Psoas muscle (tissue), 8 donors: ENCODE measurements at places on chromosomes 1 and 21. TPM values are rescaled to one million over a fixed set of nuclear protein-coding genes. Genes with fewer than 3 reads are reported as not detected.

The NMNAT1 gene
- total RNA-seq, result 13.0 TPM

The GPR89B gene
- 4.6 TPM for total RNA-seq

The FAM72C gene
- total RNA-seq, result not detected

- no peak for DNase-seq
Observed at GRCh38 chr1:119703666-119704450, 7.9 kb upstream of the PHGDH start.

DNA sequence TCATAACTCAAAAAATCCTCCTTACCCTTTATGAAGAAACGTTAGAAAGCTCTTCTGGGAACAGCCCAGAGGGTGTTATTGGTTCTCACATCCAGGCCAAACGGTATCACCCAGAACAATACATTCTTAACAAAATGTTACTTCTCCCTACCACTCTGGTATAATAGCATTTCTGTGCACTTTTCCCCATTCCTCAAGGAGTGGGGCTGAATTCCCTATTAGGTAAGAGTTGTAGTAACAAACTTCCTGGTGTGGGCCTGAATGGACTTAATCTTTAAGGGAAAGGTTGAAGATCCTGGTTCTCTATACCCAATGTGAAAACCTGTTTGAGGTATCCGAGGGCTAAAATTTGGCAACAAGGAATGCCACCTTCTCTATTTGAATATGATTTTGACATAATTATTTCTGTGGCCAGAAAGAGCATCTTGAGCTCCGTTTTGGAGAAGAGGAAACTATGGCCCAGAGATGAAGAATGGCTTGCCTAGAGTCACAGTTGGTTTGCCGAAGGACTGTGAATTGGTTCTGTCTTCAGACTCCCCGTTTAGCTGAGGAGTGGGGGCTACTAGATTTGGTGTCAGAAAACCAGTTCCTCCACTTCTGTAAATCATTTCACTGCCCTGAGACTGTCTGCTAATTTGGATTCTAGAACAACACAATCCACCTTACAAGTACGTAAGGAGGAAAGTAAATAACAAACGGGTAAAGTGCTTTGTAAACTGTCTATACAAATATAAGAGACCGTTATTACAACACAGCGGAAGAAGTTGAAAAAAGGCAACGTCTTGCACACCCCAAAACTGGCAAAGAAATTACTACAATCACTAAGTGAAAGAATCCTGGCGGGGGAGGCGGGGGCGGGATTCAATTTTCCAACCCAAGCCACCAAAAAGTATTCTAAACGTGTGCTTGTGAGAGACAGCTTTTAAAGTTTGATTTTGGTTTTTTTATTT lies 2.3 kb downstream of the ANP32E start:
- no peak for DNase-seq

GRCh38 chr1:202085682-202086373 lies 36.9 kb upstream of the GPR37L1 start:
- DNase-seq, result no peak

- DNase-seq, result no peak
Observed at GRCh38 chr1:154190550-154190949, 1.4 kb downstream of the TPM3 start.

DNA sequence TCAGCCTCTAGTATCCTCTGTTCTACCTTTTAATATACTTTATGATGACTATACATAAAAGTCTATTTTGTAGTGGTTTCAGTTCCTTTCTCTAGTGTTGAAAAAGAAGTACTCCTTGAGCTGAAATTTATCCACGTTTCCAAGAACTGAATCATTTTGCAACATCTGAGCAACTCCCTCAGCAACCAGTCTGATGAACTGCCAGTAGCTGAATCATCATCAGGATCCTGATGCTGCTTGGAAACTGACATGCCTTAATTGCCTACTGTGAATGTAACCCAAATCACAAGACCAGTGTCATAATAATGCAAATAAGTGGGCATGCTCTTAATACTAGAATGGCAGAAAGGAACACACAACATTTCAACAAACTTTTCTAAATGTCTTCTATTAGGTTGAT lies 103.3 kb downstream of the CYYR1 start:
- no peak for DNase-seq

DNA sequence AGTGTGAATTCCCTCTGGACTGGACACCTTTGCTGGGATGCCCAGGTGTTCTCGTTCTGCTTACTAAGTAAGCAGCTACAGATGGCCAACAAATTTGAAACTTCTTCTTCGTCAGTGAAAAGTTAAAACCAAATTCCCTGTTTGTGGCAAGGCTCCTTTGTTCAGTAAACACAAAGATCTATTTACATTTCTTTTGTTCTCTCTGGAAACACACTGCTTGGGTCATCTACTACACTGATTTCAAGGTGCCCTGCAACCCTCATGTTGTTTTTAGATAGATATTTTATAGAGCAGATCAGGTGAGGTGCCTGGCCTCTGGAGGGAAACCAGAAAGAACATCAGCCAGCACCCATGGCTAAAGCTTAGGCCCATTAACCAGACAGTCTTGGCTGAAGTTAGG lies 157.2 kb upstream of the UBE2U start:
- DNase-seq, result no peak

DNA sequence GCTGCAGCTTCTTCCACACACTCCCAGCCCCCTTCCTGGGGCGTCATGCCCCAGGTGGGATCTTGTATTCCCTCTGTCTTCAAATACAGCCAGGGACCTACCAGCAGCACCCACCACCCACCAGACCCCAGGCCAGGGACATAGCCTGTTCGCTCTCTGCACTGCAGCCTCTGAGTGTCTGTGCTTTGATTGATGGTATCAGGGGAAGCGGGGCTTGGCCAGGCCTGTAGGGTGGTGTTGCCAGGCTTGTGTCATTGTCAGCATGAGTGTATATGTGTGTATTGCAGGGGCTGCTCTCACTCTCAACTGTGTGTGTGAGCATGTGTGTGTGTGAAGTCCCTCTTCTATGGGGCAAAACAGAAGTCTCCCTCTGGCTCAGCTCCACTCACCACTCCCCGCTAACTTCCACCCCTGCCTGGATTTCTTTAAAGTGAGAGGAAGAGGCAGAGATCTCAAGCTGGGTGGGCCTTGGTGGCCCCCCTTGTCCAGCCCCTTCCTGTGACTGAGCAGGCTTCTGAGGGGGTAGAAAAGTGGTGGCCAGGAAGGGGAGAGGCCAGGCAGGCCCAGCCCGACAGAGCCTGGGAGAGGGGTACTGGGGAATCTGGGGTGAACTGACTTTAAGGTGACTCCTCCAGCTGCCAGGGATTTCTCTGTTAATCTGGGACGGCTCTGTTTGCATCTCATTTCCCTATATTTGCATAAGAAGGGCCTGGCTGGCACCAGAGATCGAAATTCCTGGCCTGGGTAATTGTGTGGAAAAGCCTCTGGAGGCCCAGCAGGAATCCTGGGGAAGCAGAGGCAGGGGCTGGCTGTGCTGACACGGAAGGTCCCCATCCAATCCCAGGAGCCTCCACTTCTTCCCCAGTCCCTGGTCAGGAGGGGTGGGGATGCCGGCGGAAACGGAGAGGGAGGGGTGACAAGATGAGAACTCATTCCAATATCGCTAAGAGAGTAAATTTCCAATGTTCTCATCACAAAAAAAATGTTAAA lies 18.6 kb upstream of the ADGRB2 start:
- DNase-seq, result peak; percentile 38

- peak; percentile 98 for DNase-seq
Observed at GRCh38 chr1:22451702-22452480, at the start of gene ZBTB40. Gene ZBTB40, plus strand, starts transcription at chr1:22451851. Its CDS starts 38,098 bp downstream, at chr1:22489949.

DNA sequence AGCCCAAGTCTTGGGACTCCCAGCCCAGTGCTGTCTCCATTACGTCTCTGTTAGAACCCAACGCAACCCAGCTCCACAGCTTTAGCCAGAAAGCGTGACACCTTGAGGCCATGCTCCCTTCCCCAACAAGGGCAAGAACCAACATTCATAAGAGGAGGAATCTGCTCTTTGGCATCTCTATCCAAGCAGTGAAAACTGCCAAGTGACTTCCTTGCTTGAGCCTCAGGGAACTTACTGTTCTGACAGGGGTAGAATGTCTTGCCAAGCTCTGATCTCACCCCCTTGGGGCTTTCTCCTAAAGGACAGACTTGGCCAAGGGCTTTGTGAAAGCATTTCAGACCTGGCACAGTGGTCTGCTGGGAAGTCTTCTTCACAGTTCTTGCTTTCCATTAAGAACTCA lies 56.6 kb downstream of the SYT6 start:
- no peak for DNase-seq

DNA sequence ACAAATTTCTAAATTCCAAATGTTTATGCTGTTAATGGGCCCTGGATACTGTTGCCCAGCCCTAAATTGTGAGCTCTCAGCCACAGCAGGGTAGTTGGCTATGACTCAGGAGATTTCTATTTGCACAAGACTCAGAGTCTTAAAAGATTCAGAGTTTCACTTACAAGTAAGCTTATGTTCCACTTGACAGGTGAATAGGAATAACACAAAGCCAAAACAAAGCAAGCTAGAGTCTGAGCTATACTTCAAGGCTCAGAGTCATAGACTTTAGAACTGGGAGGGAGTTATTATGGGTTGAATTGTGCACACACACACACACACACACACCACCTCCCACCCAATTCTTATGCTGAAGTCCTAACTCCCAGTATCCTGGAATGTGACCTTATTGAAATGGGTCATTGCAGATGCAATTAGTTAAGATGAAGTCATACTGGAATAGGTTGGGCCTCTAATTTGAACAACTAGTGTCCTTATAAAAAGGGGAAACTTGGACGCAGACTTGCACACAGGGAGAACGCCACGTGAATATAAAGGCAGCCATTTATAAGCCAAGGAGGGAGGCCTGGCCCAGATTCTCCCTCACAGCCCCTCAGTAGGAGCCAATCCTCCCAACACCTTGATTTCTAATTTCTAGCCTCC lies 30.2 kb downstream of the PRDX6 start:
- DNase-seq, result no peak

GRCh38 chr1:115089420-115090185 lies at the start of gene TSPAN2:
Gene TSPAN2, minus strand, starts transcription at chr1:115089503. Its CDS starts 71 bp downstream, at chr1:115089432.
- peak; percentile 49 for DNase-seq

GRCh38 chr1:44672961-44673674 lies 1.2 kb downstream of the TMEM53 start:
- DNase-seq, result no peak

DNA sequence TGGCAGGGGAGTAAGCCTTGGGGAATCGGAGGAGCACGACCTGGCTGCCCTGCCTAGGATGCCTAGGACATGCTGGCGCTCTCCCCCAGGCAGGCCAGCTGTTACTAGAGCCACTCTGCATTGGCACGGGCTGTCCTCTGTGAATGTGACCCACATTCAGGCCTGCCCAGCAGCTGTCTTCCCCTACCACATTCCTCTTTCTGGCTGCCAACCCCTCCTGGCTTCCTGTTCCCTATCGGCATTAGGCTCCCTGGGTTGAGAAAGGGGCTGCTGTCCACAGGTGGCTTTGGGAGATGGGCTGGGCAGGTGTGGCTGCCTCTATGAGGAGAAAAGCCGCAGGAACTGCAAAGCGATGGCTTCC lies 2.3 kb upstream of the NFASC start:
- DNase-seq, result peak; percentile 63

GRCh38 chr21:45458281-45459170 lies 53.6 kb downstream of the COL18A1 start:
- peak; percentile 11 for DNase-seq

GRCh38 chr1:72280131-72280530 lies 2.2 kb downstream of the NEGR1 start:
- no peak for DNase-seq

DNA sequence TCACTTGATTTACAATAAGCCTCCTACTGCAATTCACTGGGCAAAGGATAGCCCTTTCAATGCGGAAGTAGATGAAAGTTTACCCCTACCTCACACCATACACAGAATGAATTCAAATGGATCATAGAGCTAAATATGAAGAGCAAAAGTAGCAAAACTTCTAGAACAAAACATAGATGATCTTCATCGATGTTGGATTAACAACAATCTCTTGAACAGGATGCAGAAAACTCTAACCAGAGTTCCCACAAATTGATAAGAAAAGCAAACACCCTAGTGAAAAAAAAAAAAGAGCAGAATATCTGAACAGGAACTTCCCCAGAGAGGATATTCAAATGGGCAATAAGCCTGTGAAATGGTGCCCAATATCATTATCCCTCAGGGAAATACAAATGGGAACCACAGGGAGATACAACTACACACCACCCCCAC lies 1.9 kb upstream of the UBASH3A start:
- DNase-seq, result no peak

DNA sequence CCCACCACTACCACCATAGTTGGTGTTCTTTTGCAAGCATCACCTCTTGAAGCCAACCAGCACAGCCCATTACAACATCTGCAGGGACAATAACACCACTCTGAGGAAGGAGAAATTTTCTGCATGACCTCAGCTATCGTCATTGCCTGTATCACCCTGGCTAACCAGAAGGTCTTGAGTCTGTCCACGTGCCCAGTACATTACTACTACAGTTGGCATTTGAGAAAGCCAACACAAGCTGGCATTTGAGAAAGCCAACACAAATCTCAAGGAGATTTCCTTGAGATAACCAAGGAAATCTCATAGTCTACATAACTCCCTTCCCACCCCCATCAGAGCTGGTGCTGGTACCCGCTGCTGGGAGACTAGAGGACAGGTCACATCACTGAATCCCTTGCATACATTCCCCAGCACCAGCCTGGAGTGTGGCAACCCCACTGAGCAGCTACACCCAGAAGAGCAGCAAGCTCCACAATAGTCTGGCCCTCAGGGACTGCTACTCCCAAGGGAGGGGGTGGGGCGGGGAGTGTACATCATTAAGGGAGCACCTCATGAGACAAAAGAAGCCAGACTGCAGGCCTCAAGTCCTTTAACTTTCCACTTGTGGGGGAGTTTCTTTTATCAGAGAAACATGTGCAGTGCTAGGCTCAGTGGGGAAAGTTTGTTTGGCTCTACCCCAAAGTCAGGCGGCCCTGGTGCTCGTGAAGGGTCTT lies 46.0 kb upstream of the GUCA2A start:
- DNase-seq, result no peak

DNA sequence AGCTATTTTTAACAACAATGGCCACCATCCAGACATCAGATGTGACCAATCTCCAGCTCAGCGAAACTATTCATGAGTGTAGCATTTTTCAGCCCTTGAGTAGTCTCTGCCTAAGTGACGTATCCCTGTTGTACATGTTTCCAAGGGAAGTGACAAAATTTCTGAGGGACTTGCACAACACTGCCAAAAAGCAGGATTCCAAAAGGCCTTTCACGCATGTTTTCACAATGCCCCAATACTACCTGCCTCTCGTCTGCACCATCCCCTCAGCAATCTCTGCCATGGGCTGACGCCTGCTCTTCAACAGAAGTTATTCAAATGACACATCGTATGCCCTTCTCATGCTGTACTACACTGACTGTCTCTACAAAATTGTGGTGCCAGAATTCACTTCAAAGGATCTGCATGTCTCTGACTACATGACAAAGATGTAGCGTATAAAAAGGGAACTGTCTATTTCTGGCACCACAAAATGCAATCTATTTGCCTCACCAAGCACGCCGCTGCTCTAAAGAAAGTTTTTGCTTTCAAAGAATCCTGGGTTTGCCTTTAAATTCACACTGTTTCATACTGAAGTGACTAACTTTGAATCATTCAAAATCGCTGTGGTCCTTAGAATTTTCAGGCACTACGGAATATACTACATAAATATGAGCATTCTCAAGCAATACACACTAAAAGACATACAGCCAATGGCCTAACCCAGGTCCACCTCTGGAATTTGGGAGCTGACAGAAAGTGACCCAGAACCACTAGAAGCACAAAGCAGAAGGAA lies 32.9 kb downstream of the JAK1 start:
- DNase-seq, result peak; percentile 46
